ENCODE measurements at places on chromosomes 5 and 9.

DNA sequence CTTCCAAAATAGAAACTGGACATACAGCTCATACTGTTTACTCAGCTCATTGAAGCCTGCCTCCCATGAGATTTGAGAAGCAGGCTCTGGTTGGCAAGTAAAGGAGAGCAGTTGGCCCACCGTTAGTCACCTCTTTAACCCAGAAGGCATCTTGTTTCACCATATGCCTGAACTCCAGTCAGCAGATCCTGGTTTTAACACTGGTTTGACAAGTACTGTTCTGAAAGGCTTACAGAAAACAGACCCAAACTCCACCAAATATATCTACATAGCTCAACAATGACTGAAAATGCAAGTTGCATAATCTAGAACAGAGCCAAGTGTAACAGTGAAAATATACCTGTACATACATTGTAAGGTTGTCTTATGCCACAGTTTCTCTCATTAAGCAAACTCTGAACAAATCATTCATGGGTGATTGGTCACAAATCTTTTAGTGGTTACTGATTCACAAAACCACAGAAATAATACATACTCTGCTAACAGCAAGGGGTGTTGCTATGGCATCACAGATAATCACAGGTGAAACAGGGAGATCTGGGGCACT is 198.8 kb downstream of the BNC2 start:
- no peak for DNase-seq

GRCh38 chr9:96160866-96161265 is 141.1 kb downstream of the HSD17B3 start:
- no peak for DNase-seq

DNA sequence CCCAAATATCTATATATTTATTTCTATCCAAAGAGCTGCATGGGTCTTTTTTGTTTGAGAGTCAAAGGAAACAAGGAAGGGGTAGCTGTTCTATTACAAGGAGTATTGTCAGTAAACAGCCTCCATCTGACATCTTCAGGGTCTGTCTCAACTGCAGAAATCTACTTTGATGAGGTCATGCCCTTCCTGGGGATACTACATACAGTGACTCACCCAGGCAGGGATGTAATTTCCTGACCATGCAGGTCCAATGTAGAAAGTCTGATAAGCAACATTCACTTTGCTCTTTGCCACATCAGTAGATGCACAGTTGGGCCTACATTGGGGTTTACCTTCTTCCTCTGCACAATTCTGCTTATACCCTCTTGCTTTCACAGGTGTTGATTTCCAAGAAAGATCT is 165.5 kb downstream of the TLR4 start:
- DNase-seq = no peak

DNA sequence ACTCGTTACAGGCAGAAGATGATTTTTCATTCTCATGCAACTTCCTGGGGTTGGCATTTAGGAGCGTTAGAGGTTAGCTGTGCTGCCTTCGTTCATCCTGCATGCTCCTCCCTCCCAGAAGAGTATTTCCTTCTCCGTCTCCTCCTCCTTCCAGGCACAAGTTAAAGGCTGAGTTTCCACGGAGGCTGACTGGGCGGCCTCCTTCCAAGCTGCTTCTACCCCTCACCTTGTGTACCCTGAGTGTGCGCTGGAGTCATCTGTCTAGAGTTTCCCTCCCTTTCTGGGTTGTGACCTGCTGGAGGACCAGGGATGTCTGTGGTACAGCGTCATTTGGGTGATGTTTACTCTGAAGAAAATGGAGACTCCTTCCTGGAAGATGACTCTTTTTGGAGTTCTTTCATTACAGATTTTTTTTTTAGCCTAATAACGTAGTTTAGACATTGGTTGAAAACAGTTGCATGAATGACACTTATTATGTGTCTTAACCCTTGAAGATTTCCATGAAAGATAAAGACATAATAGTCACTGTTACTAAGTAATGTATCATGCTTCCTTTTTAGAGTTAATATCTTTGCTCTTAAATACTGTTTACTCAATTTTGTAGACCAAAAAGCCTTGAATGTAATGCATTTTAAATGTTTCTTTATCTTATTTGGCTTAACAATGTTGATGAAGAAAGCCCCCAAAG is 146.9 kb downstream of the TENT4A start:
- no peak for DNase-seq

- DNase-seq = no peak
These were observed 38.0 kb upstream of the CCDC152 start for GRCh38 chr5:42718591-42718990.

GRCh38 chr5:139138809-139139208 is 59.4 kb downstream of the SIL1 start:
- no peak for DNase-seq

DNA sequence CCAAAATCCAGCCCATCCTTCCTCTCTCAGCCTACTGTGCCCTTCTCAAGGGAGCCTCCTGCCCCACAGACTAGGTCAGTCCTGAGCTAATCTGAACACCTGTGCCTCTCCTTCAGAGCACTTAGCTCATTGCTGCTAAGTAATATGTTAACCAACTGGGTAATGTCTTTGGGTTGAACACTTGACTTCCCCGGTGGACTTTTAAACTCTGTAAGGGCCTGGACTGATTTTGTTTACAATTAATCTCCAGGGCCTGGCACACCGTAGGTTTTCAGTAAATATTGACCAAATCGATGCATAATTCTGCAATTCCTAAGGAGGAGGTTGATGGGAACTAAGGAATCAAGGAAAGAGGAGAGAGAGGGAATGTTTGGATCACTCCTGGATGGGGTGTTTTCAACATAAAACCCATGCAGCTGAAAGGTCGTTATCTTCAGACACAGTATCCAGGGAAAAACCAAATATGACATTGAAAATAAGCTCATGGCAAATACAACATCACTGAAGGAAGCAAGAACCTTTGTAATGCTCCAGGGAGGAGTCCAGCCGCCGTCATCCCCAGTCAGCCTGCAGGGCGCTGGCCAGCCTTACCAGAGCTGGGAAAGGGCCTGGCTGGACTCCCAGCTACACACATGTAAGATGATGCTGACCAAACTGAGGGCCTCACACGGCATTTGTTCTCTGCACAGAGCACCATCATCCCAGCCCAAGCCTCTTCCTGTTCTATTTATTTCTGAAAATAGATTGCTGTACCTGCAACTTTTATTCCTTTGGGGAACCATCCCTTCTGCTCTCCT is 166.3 kb downstream of the C5orf15 start:
- DNase-seq = no peak

DNA sequence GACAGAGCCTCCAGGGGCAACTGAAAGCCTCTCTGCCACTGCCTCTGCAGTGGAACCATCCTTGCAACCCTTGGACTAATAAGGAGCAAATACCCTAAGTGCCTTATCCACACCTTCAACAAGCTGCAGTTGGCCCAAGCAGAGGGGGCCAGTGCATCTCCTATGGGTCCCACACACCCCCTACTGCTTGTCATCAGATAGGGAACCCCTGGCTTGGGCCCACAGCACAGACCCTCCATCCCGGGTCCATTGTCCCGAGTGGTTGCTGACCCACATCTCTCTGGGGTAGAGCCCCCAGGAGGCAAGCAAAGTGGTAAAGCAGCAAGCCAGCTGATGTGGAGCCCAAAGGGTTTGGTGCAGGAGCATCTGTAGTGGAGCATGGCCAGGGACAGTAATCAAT is 119.5 kb downstream of the PJA2 start:
- no peak for DNase-seq

DNA sequence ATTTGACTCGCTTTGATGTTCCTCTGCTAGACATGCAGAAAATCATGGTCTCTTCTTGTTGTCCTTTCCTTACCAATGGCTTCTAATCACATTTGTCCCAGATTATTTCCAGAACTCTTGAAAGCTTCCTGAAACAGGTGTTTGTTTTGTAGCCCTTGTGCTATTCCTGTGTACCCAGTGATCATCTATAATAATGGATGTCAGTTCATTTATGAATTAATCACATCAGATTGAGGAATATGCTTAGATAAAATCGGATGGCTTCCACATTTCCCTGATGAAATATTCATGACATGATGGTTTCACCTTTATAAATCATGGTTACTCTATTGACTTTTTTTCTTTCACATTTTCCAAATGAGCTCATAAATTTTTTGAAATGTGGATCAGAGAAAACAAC is 359.0 kb upstream of the DMAC1 start:
- no peak for DNase-seq

- DNase-seq = no peak
These were observed 144.3 kb downstream of the MACIR start for GRCh38 chr5:103402851-103403250.

DNA sequence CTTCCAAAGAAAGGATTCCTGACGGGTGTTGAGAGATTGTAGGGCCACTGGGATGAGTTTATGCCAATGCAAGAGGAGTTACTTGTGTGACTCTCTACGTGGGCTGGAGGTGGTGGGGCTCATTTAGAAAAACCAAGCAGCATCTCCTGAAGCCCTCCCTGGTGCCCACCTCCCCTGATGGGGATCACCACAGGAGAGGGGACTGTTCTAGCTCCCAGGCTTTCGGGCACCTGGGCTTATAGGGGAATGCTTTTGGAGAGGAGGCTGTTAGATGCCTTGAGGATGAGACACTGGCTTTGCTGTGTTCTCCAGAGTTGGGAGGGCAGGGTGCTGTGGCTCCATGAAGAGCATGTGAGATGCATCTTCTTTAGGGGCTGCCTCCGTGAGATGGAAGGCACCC is 65.0 kb downstream of the IRX1 start:
- DNase-seq = no peak

- DNase-seq = no peak
These were observed 12.9 kb downstream of the WWC1 start for GRCh38 chr5:168304349-168304748.

DNA sequence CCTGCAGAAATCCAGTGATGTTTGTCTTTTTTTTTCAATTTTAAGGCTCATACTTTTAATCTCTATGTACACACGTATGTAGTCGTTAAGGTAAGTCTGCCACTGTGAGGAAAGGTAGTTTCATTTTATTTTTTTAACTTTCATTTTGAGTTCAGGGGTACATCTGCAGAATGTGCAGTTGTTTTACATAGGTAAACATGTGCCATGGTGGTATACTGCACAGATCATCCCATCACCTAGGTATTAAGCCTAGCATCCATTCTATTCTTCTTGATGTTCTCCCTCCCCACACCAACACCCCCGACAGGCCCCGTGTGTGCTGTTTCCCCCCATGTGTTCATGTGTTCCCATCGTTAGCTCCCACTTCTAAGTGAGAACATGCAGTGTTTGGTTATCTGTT is 19.7 kb downstream of the MUSK start:
- DNase-seq = no peak

DNA sequence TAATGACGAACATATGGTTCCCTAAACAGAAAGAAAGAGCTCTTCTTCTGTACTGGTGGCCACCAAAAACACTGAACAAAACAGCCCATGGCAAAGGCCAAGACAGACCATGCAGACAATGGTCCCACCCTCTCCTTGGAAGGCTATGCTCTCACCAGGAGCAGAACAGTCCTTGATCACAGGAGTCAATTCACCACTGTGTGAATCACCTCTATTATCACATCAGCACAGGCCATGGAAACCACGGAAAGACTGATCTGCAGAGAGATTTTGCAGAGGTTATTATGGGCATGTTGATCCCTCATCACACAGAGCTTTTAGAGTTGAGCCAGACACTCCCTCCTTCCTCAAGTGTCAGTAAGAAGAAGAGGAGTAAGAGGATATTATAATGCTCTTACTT is 134.0 kb upstream of the RASEF start:
- no peak for DNase-seq
